Right lobe of liver (tissue), 6 donors: ENCODE measurements at places on chromosomes 12 and 14. TPM values are rescaled to one million over a fixed set of nuclear protein-coding genes. Genes with fewer than 3 reads are reported as not detected.

Gene KLHL28
- 7.3 TPM for total RNA-seq

Gene KRT72
- not detected for total RNA-seq

Gene ANO2
- total RNA-seq: 0.24 TPM

Gene GIT2
- total RNA-seq: 16.2 TPM

Gene DLK1
- not detected for total RNA-seq

Gene PPP4R4
- 0.26 TPM for total RNA-seq

Gene ACSM4
- not detected for total RNA-seq

Gene KCNMB4
- 1.3 TPM for total RNA-seq

Gene CARMIL3
- total RNA-seq: 0.28 TPM

Gene SMIM41
- not detected for total RNA-seq

Gene KRT86
- total RNA-seq: not detected
